Cerebellar cortex (tissue), 1 donor: ENCODE measurements at places on chromosomes 2 and 18.

- DNase-seq, result no peak
Observed at GRCh38 chr2:169360984-169361705, 1.2 kb downstream of the LRP2 start.

GRCh38 chr18:75462178-75462832 is 34.8 kb upstream of the SMIM21 start:
- DNase-seq, result no peak

DNA sequence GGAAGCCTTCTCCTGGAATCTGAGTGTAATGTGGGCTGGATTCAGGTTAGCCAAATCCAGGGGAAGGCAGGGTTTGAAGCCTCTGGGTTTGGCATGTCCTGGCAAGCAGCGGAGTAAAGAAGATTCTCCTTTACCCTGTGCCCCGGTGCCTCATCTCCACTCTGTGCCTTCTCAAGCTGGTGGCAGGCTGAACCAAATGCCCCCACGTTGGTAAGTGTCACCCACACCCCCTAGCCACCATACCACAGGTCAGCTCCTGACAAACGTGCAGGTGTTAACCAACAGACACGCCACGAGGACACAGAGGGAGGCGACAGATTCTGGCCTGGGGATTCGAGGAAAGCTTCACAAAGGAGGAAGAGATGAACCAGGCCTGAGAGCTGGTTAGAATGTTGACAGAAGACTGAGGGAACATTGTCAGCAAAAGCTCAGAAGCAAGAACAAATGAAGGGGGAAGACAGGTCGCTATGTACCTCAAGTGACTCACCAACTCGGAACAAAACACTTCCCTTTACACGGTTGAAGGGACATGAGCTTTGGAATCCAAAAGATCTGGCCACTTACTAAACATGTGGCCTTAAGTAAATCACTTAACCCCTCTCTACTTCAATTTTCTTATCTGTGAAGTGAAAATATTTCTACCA is 85.2 kb upstream of the LCLAT1 start:
- DNase-seq, result no peak

DNA sequence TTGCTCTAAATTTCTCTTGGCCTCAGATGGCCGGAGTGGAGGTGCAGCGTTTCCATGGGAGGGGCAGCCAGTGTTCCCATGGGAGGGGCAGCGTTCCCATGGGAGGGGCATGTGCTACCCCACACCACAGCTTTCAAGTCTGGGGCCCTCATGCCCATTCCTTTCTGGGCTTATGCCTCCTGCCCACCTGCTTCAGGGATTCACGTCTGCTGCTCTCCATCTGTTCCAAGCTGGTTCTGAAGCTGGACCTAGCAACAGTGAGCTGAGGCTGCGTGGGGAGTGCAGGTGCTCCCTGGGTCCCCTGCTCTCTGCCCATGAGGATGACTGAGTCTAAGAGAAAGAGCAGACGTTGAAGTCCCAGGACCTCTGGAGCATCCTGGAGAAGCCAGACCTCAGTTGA is 243.1 kb upstream of the PXDN start:
- DNase-seq, result peak; percentile 43

DNA sequence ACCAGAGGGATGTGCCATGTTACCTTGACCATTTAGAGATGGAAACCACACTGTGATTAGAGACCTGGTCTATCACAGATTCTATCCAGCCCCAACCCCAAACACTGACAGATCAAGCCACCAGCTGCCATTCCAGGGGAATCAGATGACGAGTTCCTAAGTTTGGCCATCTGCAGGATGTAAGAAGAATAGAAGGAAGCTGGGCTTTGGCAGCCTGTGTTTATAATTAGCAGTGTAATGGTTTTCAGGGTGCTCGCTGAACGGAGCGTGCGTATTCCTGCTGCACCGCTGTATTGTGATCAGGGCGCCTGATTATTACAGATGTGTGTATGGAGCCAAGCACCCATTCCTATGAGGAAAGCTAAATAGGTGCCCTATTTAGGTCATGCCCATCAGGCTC is 138.1 kb downstream of the LRRC30 start:
- no peak for DNase-seq

GRCh38 chr2:202632682-202633290 is 2.0 kb upstream of the FAM117B start:
- DNase-seq, result no peak

GRCh38 chr2:110751642-110752041 is 19.3 kb downstream of the ACOXL start:
- DNase-seq, result no peak

DNA sequence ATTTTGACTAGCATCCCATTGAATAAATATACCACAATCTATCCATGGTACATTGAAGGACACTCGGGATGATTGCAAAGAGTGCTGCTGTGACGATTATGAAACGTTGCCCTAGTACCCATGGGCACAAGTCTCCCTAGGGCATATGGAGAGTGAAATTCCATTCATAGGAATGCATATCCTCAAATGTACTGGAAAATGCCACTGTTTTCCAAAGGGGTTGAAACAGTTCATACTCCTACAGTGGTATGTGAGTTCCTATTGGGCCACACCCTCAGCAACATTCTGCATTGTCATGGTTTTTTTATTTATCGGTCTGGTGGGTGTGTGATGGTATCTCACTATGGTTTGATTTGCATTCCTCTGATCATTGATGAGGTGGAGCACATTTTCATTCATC is 130.6 kb downstream of the TWIST2 start:
- no peak for DNase-seq

DNA sequence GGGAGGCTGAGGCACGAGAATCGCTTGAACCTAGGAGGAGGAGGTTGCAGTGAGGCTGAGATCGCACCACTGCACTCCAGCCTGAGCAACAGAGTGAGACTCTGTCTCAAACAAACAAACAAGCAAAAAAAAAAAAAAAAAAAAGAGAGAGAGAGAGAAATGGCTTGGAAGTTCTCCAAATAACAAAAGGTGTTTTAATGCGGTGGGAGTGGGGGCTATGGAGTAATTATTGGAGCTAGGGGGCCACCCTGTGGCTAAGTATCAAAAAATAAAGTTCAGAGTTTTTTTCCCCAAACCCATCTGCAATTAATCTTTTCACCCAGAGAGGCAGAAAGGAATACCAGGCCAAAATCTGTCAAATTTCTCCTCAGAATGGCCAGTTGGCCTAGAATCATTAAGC is 23.0 kb upstream of the CEP68 start:
- DNase-seq, result no peak

- no peak for DNase-seq
Observed at GRCh38 chr18:21177822-21178221, 64.2 kb upstream of the GREB1L start.

DNA sequence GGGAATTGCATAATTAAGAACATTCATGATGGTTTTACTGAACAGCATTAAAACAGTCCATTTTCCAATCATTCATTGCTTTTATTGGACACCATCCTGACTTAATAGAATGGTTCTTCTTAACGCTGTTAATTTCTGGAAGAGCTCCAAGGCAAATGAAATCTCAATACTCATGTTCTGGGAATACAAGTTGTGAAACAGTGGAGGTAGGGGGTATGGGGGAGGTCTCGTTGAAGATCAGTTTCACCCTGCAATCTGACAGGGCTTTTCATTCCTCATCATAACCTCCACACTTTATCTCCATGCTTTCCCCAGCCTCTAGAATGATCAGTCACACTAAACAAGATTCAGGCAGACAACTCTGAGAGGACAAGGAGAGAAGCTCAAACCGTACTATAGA is 113.6 kb downstream of the ETAA1 start:
- no peak for DNase-seq

DNA sequence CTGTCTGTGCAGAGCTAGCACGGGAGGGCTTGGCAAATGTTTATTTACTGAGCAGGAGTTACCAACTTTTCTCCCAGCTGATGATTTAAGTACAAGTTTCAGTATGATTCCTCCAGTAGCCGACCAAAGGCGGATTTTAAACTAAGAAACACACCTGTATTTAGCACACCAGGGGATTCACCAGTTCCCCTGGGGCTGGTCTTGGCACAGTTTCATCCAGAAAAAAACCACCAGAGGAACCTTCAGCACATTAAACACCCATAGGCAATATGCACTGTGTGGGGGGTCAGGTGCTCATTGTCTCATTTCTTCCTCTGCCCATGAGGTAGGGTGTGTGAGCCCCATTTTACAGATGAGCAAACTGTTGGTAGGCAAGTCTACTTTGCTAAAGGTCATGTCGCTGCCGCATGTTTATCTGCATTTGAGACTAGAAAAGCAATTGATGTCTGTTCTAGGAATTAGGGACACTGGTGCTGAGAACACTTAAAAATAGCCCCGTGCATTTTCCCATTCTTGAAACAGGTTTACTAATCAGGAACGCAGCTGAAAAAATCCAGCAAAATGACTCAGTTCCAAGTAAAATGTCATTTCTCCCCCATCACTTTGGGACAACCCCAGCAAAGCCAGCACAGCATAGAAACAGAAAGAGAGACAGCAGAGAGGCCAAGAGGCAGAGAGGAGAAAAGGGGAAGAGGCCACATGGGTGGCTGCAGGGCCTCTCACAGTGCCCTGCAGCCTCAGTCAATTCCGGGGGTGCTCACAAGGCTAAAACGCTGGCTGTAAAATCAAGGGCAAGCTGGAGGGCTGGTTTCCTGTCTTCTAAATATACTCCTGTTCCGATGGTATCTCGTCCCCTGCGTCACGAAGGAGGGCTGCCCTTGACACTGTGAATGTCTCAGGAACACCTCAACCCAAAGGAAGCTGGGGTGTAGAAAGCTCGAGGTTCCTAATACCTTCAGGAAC is 166.8 kb upstream of the ID2 start:
- DNase-seq, result no peak

DNA sequence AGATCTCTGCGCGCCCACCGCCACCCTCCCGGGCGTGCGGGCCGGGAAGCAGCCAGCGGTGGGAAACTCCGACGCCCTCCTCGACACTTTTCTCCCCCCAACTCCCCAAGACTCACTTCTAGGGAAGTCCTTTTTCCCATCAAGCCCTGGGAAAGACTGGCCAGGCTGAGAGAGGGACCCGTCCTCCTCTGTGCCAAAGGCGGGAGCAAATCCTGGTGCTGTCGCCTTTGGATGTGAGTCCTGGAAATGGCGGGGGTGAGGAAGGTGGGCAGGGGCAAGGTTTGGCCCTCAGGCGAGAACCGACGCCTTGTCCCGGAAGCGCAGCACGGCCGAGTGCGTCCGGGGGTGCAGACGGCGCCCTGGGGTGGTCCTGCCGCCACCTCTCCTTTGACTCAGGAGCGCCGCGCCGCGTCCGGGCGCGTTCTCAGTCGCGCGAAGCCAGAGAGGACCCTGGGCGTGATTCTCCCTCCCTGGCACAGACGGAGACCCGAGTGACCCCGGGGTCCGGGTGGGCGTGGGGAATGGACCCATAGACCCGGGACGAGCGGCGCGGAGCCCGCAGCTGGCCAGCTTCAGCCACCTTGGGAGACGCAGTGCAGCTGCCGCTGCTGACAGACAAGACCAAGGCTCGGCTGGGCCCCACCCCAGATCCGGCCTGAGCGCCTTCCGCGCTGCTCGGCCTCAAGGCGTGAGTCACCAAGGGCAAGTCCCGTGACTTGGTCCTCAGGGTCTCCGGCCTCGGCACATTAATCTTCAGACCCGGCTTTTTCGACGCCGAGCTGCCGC is 3.5 kb upstream of the LBX2 start:
- no peak for DNase-seq

GRCh38 chr2:17538022-17538843 is 2.3 kb upstream of the VSNL1 start:
- DNase-seq, result no peak

- DNase-seq, result no peak
Observed at GRCh38 chr18:22394428-22394827, 23.3 kb downstream of the CTAGE1 start.

GRCh38 chr18:463827-464541 is 36.5 kb downstream of the COLEC12 start:
- no peak for DNase-seq

GRCh38 chr2:80737047-80737446 is 432.5 kb upstream of the LRRTM1 start:
- DNase-seq, result no peak

GRCh38 chr2:162092658-162093556 is 18.9 kb upstream of the DPP4 start:
- no peak for DNase-seq

- peak; percentile 57 for DNase-seq
Observed at GRCh38 chr18:48928787-48929186, 22.0 kb downstream of the SMAD7 start.

GRCh38 chr2:188523919-188524318 is 232.2 kb downstream of the GULP1 start:
- no peak for DNase-seq

DNA sequence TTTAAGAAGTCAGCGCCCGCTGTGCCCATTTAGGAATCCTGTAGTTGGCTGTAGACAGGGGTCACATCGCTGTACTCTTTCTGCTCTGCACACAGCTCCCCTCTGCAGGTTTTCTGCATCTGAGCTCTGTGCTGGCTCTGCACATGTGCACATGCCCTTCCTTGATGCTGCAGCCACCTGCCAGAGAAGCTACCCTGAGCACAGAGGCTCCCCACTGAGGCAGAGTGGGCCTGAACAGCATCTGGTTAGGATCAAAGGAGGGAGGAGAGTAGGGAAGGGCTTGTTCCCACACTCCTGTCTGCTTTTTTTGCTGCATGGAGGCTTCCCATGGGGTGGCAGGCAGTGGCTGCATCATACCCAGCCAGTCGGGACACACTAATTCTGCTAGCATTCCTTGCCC is 238.9 kb downstream of the FHOD3 start:
- DNase-seq, result no peak

DNA sequence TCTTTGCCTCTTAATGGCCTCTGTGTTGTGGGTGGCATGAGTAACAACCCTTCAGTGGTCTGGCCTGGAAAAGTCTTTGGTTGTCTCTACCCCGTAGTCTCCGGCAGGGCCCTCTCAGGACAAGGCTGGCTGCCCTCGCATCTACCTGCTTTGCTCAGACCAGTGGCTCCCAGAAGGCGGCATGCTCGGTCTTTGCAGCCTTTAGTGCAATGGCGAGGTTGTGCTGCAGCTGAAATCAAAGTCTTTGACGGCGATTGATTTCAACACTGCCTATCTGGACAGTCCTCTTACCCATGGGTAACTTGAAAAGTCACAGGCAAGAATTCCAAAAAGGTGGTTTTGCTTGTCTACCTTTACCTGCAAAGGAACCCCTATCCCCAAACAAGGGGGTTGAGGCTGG is 95.9 kb downstream of the ALPK2 start:
- no peak for DNase-seq

DNA sequence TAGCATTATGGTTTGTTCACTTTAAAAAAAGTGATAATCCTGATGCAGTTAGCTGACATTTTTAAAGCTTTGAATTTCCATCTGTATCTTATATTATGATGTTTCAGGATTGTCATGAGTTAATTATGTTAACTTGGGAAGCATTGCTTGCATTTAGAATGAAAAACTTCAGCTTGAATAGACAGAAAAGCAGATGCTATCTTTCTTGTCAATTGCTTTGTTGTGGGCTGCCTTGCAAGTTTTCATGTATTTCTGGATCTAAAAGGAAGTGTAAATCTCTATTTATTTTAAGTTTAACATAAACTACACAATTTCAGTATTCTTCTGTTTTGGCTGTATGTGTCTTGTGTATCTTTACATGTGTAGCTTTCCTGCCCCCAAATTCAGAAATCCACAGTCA is 479.5 kb downstream of the ARHGAP15 start:
- DNase-seq, result no peak

- DNase-seq, result no peak
Observed at GRCh38 chr2:68721482-68722101, 13.0 kb upstream of the ARHGAP25 start.

GRCh38 chr2:196598846-196599245 is 40.7 kb upstream of the CCDC150 start:
- no peak for DNase-seq

GRCh38 chr2:238484522-238485452 is 58.1 kb downstream of the ASB1 start:
- no peak for DNase-seq
